Stimulated activated CD4-positive, alpha-beta T cell treated with anti-CD3 and anti-CD28 coated beads, TNF-alpha, amount 100 ng/mL, for 4 hours (primary cell): ENCODE measurements at places on chromosomes 11 and 22.

DNA sequence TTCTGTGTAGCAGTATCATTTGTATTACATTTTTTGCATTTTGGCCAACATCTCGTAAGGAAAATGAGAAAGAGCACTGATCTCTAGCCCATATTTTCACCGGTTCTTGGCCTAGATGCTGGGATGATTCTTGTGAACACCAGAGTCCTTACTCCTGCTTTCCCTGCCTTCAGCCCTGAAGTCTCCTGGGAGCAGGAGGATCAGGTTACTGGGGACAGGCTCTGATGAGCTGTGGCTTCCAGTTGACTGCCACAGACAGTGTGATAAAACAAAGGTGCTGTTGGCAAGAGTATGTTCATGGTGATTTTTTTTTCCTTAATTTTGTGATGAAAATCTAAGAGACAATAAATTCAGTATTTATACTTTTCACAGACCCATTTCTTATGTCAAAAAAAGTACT is 34.2 kb upstream of the ADSL start:
- DNase-seq = no peak

- DNase-seq = no peak
These were observed 31.7 kb downstream of the FAM181B start for GRCh38 chr11:82701847-82702520.

- DNase-seq = no peak
These were observed 69.1 kb upstream of the SUSD2 start for GRCh38 chr22:24112188-24112587.

DNA sequence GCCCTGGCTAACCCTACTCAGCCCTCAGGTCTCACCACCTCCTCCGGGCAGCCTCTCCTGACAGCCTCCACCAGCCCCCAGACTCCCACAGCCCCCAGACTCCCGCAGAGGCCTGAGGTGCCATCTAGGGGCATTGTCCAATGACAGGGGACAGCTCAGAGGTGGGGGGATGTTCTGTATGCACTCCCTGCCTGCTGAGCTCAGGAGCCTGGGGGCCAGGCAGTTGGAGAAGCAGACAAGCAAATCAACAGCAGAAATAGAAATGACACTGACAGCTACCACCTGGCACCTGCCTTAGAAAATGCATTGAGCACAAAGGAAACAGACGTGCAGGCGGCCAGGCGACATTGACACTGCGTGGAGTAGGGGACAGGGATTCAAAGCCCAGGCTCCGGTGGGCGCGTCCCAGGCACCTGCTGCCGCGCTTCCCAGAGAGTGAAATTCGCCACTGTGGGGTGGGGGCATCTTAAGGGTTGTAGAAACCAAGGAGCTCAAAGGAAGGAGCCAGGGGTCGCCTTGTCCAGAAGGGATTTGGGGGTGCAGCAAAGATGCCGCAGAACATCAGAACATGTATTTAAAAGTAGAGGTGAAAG is 22.5 kb upstream of the WNT7B start:
- DNase-seq = no peak

DNA sequence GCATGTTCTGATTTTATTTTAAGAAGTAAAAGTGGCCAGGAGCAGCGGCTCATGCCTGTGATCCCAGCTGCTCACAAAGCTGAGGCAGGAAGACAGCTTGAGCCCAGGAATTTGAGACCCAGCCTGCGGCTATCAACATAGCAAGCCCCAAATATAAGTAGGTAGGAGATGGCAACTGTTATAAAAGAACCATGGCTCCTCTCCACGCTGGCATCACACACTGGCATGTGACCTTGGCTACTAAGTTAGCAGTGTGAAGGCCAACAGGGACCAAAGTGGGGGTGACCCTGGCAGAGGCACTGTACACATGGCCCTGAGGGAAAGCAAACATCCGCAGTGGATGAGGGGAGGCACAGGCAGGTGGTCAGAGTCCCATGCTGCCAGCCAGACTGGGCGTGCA is 33.0 kb downstream of the TPST2 start:
- no peak for DNase-seq

- DNase-seq = no peak
These were observed 8.6 kb upstream of the CD3E start for GRCh38 chr11:118295815-118296454.
